ENCODE measurements at places on chromosomes 12 and 14.

DNA sequence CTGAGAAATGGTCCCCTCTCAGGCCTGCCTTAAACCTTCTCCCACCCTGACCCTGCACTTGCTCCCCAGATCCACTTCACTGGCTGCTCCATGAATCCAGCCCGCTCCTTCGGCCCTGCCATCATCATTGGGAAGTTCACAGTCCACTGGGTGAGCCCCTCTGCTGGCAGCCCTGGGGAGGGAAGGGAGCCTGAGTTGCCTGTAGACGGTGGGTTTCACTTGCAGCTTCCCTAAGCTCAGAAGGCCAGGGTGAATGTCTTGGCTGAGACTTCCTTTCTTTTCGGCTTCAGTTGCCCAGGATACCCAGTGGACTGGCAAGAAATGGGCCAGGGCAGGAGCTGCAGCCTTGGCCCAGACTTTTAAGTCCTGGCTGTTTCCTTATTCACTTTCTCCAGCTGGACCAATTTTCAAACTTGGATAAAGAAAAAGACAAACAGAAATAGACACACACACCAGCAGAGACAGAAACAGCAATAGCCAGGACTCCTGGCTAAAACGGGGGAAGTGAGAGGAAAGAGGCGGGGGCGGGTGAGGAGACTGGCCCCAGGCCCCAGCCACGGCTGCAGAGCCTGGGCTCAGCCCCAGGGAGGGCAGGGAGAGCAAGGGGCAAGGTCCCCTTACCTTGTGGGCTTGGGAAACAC is 2.0 kb downstream of the AQP6 start:
- no peak for DNase-seq

DNA sequence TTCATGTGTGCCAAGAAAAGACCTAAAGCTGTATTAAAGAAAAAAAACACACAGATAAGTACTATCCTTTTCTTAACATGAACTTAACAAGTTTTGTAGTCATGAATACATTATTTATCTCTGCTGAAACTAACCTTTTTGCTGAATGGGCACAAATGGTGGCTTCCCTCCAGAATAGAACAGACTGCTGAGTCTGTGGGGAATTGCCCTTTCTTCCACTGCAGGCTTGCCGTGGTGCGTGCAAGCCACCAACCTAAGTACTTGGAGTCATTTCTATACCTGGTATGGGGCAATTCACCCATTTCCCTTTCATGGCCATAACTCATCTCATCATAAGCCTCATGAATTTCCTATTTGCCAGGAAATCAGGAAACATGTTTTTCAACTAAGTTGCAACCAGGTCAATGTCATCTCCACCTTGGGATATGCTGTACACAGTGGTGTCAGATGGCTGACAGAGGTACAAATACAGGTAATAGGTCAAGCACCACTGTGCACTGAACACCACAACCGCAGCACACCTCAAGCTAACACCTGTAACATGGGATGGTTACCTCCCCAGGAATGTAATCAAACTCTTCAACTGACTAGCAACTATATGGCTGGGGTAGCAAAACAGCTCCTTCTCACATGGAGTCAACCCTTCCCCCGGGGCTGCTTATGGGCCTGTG is 49.9 kb downstream of the CATSPERB start:
- no peak for DNase-seq

GRCh38 chr14:36659010-36659821 is 2.4 kb upstream of the PAX9 start:
- DNase-seq, result no peak

DNA sequence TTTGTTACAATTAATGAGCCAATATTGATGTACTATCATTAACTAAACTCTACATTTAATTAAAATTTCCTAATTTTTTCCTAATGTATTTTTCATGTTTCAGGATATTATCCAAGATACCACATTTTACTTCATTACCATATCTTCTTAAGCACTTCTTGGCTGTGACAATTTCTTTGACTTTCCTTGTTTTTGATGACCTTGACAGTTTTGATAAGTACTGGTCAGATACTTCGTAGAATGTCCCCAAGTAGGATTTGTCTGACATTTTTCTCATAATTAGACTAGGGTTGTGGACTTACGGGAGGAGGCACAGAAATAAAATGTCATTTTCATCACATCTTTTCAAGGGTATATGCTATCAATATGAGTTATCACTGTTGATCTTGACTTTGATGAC is 700.9 kb downstream of the BCL11B start:
- DNase-seq, result no peak
